ENCODE measurements at places on chromosomes 3 and 15. TPM values are rescaled to one million over a fixed set of nuclear protein-coding genes. Genes with fewer than 3 reads are reported as not detected.

- no peak for DNase-seq
Observed at GRCh38 chr3:122689587-122689986, 8.9 kb downstream of the PARP14 start.

DNA sequence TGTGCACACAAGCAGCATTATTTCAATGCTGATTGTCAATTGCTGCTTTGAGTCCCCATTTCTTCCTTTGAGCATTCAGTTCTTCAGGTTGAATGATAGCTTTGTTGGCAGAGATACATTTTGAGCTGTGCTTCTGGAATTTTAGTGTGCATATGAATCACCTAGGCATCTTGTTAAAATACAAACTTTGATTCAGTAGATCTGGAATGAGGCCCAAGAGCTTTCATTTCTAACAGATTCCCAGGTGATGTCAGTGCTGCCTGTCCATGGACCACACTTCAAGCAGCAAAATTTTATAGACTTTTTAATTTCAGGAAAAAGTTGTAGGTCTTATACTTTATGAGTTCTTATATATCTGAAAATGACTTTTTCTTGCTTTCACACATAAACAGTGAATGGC is 131.1 kb downstream of the ADAMTSL3 start:
- no peak for DNase-seq

- no peak for DNase-seq
Observed at GRCh38 chr3:119343719-119344118, 49.5 kb downstream of the ARHGAP31 start.

GRCh38 chr3:4019501-4019900 is 220.3 kb downstream of the LRRN1 start:
- DNase-seq, result no peak

- DNase-seq, result no peak
Observed at GRCh38 chr15:66882251-66883020, 180.4 kb downstream of the SMAD6 start.

GRCh38 chr3:161859865-161860450 is 363.4 kb downstream of the OTOL1 start:
- no peak for DNase-seq

- DNase-seq, result no peak
Observed at GRCh38 chr3:141448606-141449220, 38.1 kb upstream of the RASA2 start.

DNA sequence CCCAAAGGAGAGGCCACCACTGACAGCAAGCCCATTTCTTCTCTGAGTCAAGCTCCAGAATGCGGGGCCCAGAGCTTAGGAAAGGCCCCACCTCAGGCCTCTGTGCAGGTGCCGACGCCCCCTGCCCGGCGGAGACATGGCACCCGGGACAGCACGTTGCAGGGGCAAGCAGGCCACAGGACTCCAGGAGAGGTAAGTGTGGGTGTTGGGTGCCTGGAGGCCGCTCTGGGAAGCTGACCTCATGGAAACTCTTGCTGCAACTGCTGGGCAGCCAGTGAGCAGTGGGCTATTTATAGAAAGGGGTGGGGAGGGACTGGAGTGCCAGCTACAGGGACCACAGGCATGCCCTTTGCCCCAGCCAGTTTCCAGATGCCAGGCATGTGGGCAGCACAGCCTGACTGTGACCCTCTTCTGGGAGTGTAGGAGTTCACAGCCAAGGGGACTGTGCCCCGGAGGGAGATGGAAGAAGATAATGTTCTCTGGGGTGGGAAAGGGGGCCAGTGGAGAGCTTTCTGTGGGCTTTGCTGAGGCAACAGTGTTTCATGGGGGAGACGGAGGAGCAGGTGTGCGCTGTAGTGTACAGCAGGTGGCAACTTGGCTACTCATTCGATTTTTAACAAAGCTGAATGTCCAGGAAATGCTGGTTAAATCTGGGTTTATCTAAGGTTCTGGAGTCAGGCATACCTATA is 23.7 kb downstream of the ALPK3 start:
- DNase-seq, result no peak

Gene GATA2
- total RNA-seq, result 0.08 TPM

Gene GALNT15
- not detected for total RNA-seq
